ENCODE measurements at places on chromosomes 1 and 21.

DNA sequence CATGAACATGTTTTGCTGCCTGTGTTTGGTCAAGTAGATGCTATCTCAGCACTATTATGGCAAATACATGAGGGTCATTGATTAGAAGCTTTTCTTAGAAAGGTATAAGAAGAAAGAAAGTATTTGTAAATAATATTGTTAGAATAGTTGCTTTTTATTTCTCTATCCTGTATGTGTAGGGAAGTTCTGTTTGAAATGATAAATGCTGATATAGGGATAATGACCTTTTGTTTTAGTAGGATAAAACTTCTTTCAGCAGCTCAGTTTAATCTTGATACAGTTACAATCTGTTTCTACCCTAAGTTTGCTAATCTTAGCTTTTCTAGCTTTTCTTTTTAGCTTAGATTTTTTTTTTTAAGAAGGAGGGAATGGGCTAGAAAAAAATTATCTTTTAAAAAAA is 63.3 kb downstream of the USP25 start:
- DNase-seq, result no peak

- DNase-seq, result no peak
These were observed 21.8 kb upstream of the POU3F1 start for GRCh38 chr1:38068220-38068979.

GRCh38 chr1:162386292-162387225 is 5.0 kb downstream of the C1orf226 start:
- no peak for DNase-seq

- DNase-seq, result no peak
These were observed 25.6 kb upstream of the CDC42BPA start for GRCh38 chr1:227343727-227344551.

GRCh38 chr1:234309243-234309597 is 64.0 kb upstream of the COA6 start:
- DNase-seq, result no peak

GRCh38 chr1:26190373-26190987 is at the start of gene CATSPER4:
Gene CATSPER4, plus strand, starts transcription at chr1:26190602. Its CDS starts 26 bp downstream, at chr1:26190628.
- DNase-seq, result no peak

DNA sequence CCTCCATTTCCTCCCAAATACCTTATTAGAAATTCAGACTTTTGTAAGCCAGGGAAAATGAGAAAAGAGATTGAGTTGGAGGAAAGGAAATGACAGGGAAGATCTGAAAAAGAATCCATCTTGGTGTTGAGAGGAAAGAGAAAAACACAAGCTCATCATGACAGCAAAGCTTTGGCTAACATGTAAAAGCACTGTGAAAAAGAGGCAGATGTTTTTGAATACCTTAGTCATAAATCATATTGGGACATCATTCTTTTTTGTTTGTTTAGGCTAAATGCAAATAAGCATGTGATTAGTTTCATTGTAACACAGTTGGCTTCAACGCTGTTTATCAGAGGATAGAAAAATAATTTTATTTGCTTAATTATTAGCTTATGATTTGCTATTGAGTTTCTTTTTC is 64.6 kb downstream of the LHX8 start:
- DNase-seq, result no peak

- no peak for DNase-seq
These were observed 617.1 kb upstream of the PTBP2 start for GRCh38 chr1:96104506-96104905.

DNA sequence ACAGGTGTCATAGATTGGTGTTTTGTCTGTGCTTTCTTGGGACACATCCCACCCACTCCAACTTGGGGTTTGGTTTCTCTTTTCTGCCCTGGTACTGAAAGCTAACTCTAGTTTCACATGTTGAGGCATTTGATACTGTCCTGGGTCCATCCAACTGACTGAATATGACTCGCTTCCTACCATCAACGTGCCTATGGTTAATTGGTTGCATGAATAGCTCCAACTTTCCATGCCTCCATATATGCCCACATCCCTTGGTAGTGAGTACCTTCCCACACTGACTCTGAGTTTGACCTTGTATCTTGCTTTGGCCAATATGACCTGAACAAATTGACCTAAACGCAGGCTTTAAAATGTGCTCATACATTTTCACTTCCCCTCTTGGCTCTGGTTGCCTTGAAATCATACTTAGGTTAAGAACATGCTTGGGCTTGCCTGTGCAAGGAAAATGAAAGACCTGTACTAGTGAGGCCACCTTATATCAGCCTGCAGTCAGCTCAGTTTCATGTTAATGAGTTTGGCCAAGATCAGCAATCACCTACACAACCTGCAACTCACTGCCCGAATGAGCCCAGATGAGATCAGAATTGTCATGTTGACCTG is 81.0 kb upstream of the KCNK2 start:
- no peak for DNase-seq

DNA sequence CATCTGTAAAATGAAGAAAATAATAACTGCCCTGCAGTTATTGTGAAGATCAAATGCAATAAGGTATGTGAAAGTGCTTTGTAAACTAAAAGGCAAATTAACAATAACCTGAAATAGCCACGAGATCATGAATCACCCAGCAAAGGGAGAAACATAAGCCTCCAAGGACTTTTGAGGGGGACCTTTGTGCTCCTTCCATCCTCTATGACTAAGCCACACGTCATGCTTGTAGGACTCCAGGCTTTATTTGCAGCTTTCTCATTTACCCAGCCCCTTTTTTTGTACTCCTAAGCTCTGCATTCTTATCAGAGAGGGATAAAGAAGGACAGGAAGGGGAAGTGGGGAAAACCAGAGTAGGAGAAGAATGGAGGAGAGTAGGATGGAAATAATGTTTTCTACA is 115.1 kb downstream of the PROX1 start:
- DNase-seq, result no peak

GRCh38 chr1:39759436-39759726 is 11.8 kb downstream of the OXCT2 start:
- no peak for DNase-seq

- peak; percentile 11 for DNase-seq
These were observed 6.3 kb downstream of the CELF3 start for GRCh38 chr1:151710187-151710840.

DNA sequence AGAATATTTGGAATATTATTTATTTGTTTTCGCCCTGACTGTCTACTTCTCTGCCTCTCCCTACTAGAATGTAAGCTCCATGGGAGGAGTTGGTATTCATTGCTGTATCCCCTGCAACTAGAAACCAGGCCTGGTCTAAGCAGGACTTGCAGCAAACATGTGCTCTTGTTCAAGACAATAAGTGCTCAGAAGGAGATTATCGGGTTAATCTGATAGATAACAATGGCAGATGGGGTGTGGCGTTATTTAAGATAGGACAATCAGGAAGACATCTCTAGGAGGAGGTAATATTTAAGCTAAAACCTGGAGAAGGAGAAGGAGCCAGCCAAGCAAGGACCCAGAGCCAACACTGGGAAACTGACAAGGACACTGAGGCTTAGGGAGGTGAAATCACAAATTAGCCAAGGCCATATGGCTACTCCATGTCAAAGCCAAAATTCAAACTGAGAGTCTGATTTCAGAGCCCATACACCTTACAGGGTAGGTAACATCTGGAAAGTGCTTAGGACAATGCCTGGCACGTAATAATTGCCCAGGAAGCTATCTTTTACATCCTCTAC is 41.5 kb downstream of the STYXL2 start:
- no peak for DNase-seq

DNA sequence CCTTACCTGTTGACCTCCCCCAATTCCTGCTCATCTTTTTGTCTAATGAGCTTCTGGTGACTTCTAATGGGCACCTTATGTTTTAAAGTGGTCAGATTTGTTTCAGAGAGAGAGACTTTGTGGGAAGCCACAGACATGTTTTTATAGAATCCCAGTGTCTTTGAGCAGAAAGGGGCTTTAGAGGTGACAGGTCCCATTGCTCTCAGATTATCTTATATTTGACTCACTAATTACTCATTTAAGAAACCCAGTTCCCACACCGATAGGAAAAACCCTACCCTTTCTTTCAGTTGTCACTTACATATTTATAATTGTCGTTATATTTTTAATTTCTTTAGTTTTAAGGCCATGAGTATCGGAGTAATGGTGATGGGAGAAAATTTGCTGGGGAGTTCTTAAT is 215.5 kb downstream of the CAMTA1 start:
- no peak for DNase-seq

- DNase-seq, result no peak
These were observed 267.8 kb downstream of the GRIK3 start for GRCh38 chr1:36766481-36766880.

- DNase-seq, result no peak
These were observed 54.5 kb downstream of the TBCE start for GRCh38 chr1:235421751-235422150.

DNA sequence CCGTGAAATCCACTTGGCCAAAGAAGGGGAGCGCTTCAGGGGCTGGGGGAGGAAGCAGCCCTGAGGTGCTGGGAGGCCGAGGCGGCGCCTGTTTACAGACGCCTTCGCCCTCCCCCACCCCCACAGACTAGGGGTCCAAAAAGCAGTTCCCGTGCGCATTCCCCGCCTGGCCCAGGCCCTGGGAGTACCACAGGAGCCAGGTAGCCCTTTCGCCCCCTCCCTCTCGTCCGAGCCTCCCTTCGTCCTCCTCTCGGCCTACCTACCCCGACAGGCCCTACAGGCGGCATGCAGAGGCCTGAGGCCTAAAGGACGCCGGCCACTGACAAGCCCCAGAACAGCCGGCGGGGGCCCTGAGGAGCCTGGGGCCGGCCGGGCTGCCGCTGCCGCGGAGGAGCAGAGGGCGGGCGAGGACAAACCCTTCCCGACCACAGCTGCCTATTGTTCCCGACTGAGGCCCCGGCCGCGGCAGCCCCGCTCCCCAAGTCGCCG is 522 bp downstream of the RC3H1 start:
- no peak for DNase-seq

DNA sequence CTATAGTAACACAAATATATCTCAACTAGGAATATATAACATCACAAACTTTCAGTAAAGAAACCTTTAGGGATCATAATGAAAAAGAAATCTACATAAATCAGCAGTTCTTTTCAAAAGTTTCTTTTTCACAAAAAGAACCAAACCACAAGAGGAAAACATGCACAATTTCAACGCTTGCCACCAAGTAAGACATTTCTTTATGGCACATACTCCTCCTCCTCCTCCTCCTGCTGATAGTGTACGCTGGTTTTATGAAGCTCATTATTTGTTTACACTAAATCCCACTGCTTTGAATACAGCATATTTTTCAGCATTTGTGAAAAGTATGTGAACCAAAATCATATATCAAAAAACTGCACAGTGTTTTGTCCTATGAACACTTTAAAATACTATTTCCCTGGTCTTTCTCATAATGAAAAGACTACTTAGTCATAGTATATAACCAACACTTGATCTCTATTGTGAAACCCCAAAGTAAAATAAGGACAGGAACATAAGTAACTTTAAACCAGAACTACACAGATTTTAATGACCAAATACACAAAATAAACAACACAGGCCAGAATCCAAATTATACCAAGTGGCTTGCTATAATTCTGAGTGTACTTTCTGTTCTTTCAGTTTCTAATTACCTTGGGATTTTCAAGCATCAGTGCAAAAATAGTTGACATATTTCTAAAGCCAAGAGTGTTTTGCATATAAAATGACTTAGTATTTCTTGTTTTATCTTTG is 184.2 kb downstream of the EIF4G3 start:
- DNase-seq, result peak; percentile 85

DNA sequence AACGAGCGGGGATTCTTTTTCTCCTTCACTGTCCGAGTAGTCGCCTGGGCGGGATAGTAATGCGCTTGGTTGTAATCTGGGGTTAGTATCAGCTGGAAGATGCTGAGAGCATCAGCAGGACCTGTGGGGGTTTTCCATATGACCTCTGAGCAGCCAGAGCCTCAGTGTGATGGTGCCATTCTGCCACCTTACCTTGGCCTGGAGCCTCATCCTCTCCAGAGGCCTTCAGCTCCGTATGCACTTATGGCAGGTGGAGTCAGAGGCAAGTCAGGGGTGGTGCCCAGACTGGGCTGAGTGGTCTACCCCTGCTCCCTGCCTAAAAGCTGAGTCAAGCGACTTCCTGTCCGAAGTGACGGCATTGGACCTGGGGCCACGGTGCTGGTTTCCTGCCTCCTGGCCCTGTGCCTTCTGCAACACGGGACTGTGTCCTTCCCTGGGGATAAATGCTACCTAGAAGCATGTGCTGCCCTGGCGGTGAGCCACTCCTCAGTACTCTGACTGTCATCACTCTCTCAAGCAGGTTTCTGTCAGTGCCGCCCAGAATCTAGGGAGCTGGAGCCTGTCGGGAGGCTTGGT is 24.7 kb downstream of the TENT5C start:
- DNase-seq, result no peak

GRCh38 chr1:180632326-180633056 is 669 bp downstream of the XPR1 start:
- DNase-seq, result peak; percentile 24

- DNase-seq, result no peak
These were observed 350.8 kb downstream of the PTPRU start for GRCh38 chr1:29586991-29587745.

DNA sequence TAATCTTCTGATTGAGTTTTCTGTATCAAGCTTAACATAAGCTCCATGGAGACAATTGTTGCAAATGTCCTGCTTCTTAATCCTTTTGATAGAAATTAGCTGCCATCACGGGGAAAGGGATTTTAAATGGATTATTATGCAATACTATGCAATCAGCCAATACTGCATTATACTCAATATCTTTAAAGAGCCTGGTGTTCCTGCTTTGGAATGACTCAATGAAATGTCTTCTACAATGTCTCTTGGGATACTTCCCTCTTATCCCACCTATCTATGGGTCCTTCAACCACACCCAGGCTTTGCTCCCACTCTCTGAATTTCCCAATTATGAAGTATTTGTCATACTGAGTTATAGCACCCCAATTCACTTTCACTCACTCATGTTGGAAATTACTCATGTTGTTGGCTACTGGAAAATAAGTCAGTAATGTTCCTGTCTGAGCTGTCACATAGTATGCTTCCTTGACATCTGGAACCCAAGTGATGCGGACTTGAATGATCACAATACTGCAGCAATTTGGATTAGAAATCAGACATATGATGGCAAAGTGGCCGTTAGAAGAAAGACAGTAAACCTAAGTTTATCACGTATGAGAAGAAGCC is 85.0 kb downstream of the TPR start:
- DNase-seq, result no peak

DNA sequence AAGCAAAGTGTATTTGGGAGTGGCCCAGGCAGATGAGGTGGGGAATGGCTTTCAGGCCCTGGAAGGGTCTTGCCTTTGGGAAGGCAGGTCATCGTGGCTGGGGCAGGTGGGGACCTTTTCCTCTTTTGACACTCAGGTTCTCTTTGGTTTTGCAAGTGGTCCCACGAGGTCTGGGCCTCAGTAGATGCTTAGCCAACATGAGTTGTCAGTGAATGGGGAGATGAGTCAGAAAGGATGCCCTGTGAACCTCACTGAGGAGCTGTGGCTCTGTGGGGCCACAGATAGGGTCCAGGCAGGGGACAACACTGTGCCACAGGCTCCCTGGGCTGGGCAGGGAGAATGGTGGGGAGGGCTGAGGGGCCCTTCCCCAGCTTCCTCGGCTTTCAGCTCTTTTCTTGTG is 19.0 kb downstream of the ARHGEF10L start:
- no peak for DNase-seq

GRCh38 chr21:32461503-32461902 is 49.0 kb downstream of the EVA1C start:
- no peak for DNase-seq

Data from DMS79 (cell line).